ENCODE measurements at places on chromosomes 2 and 18.
A peak's percentile ranks its signal among the peaks of the same experiment; 100 is the strongest.

GRCh38 chr18:12939162-12939561 lies 8.6 kb upstream of the SEH1L start:
- peaks cover 13% of the 10 kb centered on the region for H3K4me1 ChIP-seq
- no peak overlapping the region for H3K4me3 ChIP-seq
- no peaks in the 10 kb centered on the region for H3K36me3 ChIP-seq
- H3K27me3 ChIP-seq: no peaks in the 10 kb centered on the region

GRCh38 chr18:55988537-55988936 lies 400.5 kb upstream of the TCF4 start:
- H3K27ac ChIP-seq: no peak overlapping the region
- H3K4me1 ChIP-seq: no peaks in the 10 kb centered on the region
- no peak for DNase-seq
- H3K36me3 ChIP-seq: no peaks in the 10 kb centered on the region
- no peak overlapping the region for H3K4me3 ChIP-seq

GRCh38 chr2:47486841-47487497 lies 84.0 kb downstream of the MSH2 start:
- H3K36me3 ChIP-seq: peaks cover 2% of the 10 kb centered on the region
- no peaks in the 10 kb centered on the region for H3K27me3 ChIP-seq
- H3K4me3 ChIP-seq: peak overlapping the region; percentile 71
- peak overlapping the region; percentile 65 for H3K27ac ChIP-seq

DNA sequence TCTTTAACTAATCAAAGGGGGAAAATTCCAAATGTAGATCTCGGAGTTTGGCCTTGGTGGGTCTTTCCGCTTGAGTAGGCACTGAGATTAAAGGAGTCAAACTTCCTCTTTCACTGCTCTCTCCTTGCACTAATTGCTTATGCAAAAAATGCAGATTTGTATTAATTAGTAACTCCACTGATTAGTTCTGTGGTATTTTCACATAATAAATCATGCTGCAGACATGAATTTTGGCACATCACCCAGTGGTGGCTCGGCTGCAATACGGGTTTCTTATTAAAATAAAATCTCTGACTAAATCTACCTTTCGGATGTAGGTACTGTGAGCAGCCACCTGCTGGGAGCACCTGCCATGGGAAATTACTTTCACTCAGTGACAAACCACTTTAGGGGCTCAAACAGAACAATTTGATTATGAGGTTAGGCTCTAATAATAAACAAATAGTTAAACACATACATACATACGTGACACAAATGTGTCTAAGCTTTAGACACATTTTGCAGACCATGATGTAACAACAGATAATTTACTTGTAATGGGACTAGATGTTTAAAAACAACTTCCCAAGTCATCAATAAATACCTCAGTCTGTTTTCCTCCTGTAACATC lies 6.4 kb upstream of the NEUROD1 start:
- no peak overlapping the region for H3K27ac ChIP-seq
- H3K4me3 ChIP-seq: no peak overlapping the region
- H3K4me1 ChIP-seq: peaks cover 14% of the 10 kb centered on the region
- peaks cover 48% of the 10 kb centered on the region for H3K27me3 ChIP-seq

- H3K36me3 ChIP-seq: no peaks in the 10 kb centered on the region
- no peaks in the 10 kb centered on the region for H3K4me1 ChIP-seq
- H3K27ac ChIP-seq: no peak overlapping the region
Observed at GRCh38 chr2:208542465-208543041, 136.0 kb downstream of the PTH2R start.

All from natural killer cell treated with Interleukin-12 subunit alpha and Interleukin-12 subunit beta and Interleukin-15 and Interleukin-18, amount 100 ng/mL, for 72 hours (primary cell).